ELR (cell line): ENCODE measurements at places on chromosomes 4 and X.

DNA sequence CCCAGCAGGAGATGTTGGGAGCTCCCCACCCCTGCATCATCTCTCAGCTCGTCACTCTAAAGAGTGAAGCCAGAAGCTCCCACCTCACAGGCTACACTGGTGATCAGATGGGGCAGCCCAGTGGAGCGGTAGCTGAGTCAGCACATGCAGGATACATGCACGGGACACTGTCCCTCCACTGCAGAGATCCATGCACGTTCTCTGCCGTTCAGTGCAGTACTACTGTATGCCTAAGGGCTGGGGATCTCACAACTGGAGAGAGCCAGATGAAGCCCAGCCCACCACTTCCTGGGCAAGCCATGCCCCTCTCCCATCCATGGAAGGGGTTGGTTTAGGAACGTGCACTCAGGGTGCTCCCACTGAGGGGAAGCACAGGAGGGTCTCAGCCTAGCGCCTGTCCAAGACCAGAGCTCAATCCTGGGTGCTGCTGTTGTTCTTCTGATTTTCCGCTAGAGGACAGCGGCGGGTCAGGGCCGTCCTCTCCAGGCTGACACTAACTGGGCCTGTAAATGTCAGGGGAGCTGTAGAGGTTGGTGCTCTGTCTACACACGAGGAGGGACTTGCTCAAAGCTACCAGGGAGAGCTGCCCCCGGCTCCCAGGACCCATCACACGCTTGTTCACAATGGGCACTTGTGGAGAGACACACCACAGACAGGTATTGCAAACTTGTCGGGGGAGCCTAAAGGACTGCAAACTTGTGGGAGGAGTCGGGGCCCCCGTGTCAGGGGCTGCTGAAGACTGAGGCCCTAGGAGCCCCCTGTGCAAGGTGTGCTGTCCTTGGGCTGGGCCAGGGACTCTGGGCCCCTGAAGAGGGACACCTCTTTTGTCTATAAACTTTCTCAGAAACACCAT is 18.2 kb upstream of the ABLIM2 start:
- peak; percentile 60 for DNase-seq

DNA sequence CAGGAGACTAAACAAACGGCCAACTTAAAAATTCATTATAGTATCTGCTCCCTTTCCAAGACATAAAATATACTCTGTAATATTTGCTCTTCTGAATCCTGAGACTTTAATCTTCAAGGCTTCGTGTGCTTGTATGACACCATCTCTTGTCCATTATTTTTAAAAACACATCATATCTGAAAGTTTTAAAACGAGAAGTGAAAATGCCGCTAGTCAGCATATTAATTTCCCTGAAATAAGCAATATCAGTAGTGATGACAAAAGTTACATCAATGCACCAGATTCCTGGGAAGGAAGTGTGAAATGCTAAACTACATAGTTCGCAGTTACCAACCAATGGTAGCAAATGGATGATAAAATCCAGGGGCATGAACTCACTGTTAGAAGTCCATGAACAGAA is 66.8 kb upstream of the EXOC1L start:
- DNase-seq = no peak

DNA sequence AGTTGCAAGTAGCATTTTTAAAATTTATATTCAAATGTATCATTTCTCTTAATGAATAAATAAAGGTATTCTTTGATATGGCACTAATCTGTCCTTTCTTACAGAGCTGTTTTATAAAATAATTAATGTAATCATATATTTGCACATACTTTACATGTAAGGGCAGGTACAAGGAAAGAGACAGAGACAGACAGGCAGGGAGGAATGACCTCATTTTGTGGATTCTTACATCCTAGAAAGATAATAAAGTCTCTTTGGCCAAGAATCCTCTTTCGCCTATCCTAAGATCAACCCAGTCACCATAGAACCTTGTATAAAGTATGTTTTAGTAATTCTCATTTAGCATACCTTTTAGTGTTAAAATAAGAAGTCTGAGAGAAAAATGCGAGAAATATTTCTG is 98.5 kb upstream of the CTSO start:
- DNase-seq = no peak

GRCh38 chrX:19991350-19991718 is 473 bp upstream of the BCLAF3 start:
- DNase-seq = no peak

DNA sequence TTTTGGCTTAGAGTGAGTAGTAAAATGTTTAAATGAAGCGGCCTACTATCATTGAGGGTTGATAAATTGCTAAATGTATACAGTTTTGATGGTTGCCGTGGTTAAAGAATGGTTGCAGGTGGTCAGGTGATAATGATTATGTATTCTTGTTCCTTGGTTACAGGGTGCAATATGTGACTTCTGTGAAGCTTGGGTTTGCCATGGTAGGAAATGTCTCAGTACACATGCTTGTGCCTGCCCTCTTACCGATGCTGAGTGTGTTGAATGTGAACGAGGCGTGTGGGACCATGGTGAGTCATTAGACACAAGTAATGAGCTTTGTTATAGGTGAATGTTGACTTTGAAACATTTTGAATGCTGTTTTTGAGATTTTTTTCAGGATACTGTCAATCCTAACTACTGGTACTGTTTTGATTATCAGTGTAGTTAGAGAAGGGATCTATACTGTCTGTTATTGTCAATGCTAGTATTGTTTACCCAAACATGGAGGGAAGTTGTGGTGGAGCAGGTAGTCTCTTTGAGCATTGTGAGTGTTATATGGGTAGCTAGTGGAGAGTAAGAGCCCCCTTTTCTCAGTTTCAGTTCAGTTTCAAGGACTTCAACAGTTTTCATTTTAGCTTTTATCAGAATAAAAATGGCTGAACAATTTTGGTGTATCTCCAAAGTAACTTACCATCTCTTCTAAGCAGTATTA is 8.9 kb downstream of the ZNF330 start:
- DNase-seq = no peak

GRCh38 chrX:109841257-109841656 is 108.2 kb upstream of the ACSL4 start:
- DNase-seq = no peak

DNA sequence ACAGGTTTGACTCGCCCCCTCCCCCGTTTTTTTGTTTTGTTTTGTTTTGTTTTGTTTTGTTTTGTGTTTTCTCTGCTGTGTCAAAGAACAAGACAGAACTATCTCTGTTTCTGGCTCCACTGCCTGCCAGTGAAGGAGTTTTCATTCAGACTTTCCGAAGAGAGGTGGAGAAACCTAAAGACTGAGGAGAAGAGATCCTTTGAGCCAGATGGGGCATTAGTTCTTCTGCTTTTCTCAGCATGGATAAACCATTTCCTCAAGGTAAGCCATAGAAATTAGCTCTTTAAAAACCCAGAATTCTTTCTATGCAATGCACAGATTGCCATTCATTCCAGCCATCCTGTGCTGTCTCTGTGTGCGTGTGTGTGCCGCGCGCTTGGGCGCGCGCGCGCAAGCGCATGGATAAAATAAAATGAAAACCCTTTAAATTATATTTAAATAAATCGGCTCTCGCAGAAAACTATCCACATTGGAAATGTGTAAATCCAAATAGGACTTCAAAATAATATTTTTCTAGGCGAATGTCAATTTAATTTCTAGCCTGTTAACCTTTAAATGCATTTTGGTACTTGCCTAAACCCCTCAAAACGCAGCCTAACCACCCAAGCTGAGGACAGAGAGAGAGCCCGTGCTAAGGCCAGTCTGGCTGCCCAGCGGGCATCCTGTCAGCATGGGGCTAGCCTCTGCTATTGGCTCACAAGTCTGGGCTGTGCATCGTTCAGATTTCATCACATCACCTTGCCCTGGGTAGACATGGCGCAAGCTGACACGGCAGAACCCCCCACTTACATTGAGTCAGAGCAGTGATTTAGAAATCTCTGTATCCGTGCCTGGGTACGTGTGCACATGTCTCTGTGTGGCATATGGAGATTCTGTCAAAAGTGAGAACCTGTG is 113.0 kb upstream of the VAMP7 start:
- peak; percentile 61 for DNase-seq

- no peak for DNase-seq
Observed at GRCh38 chr4:66606908-66607307, 936.6 kb upstream of the EPHA5 start.

- no peak for DNase-seq
Observed at GRCh38 chr4:8647094-8647570, 54.6 kb downstream of the CPZ start.

- no peak for DNase-seq
Observed at GRCh38 chrX:17719711-17720110, 17.6 kb upstream of the SCML1 start.

DNA sequence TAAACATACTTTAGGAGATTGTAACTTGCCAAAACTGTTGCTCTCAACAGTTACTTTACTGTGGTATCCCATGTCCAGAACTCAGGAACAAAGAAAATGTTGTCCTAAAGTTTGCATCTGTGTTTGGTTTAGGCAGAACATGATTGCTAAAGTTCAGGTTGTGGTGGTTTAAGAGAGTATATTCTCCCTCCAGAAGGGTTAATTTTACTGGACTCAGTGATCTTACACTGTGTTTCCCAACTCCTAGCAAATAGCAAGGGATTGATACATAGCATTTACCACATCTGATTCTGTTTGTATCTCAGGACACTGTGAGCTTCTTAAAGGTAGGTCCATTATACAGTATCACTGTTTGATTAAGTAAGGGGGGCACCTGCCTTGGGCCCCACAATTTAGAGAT is 13.3 kb upstream of the DCK start:
- no peak for DNase-seq

- DNase-seq = no peak
Observed at GRCh38 chr4:4428966-4429875, 42.3 kb downstream of the NSG1 start.

GRCh38 chr4:104795264-104795939 is 300.7 kb upstream of the CXXC4 start:
- DNase-seq = no peak

GRCh38 chr4:144970597-144970996 is 127.4 kb downstream of the ANAPC10 start:
- DNase-seq = no peak

DNA sequence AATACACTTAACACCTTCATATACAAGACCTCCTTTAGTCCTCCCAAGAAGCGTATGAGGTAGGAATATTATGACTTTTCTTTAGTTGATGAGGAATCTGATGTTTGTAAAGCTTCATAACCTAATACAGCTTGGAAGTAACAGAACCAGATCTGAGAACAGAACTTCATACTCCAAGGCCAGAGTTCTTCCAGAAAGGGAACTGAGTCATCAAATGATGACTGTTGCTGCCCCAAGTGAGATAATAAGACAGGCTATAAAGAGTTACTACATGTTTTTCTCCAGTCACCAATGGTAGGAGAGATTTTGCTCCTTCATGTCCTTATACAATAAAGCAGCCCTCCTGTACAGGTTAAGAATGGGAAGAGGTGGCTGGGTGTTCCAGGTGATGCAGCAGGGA is 74.3 kb upstream of the ANXA3 start:
- peak; percentile 65 for DNase-seq

DNA sequence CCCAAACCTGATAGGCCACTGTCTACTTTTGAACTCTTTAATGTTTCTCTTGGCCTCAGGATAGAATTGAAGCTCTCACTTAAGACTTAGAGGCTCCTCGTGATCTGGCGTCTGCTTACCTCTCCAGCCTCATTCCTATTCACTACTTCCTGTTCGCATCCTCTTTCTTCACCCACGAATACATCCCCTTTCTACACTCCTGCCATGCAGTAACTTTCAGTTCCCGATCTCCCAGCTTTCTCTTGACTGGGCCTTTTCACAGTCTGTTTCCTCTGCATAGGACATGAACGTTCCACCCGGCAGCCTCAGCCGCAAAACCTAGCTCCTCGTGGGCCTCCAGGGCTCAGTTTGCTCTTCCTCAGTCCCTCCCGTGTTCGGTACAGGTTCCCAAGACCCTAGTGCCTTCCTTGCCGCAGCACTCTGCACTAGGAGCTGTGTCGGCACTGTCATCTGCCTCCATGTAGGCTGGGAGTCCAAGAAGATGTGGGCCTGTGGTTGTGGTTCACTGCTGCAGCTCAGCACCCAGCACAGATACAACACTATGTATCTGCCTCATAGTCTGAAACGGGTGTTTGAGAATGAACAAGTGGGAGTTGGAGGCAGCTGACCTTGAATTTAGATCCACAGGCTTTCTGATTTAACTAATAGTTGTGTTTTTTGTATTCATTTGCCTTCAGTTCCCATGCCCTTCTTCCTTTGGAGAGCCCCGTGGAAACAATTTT is 15.8 kb downstream of the RPL39 start:
- DNase-seq = no peak

- DNase-seq = no peak
Observed at GRCh38 chr4:132513491-132513890, 635.6 kb upstream of the PCDH10 start.

- no peak for DNase-seq
Observed at GRCh38 chrX:136850441-136851175, 29.9 kb downstream of the RBMX start.

DNA sequence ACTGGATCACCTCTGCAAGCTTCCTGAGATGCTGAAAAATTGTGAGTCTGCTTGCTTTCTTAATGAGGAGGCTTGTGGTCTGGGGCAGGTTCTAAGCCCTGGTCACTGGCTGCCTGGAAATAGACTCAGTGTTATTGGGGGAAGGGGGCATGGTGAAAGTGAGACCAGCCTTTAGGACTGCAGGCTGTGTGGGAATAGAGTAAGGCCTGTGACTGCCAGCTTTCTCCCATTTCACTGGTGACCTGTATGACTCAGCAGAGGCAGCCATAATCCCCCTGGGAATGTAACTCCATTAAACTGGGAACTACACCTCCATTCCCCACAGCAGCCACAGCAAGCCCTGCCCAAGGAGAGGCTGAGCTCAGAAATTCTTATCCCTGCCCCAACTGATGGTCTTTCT is 55.9 kb upstream of the IL15 start:
- DNase-seq = no peak

DNA sequence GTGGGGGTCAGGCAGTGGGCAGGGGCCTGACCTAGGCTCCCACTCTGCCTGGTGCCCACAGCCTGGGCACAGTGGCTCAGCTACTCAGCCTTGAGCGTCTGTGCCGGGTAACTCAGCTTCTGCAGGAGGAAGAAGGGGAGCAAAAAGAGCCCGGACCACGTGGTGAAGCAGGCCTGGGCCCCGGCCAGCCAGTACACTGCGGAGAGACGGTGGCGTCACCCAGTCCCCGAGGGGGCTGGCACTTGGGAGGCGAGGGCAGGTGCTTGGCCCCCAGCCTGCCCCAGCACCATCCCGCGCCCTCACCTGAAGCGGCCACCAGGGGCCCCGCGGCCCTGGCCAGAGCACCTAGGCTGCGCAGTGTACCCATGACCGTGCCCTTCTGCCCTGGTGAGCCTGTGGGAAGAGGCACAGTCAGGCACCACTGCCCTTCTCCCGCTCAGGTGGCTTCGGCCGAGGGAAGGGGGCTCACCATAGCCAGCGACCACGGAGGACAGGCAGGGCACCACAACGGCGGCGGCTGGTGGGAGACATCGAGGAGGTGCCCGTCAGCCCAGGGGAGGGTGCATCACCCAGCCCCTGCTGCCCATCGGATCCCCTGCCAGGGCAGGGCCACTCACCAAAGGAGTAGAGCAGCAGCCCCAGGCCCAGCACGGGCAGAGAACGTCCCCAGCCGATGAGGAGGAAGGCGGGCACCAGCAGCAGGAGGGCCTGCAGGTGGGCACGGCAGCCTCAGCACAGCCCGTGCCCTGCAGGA is 32.3 kb downstream of the NOP14 start:
- DNase-seq = no peak
